ENCODE measurements at places on chromosomes 2 and 18. TPM values are rescaled to one million over a fixed set of nuclear protein-coding genes. Genes with fewer than 3 reads are reported as not detected.

ANKRD62 gene
- not detected for total RNA-seq

ERBB4 gene
- 0.17 TPM for total RNA-seq

NCKAP1 gene
- 106 TPM for total RNA-seq

CCDC178 gene
- under 0.01 TPM for total RNA-seq

- H3K27me3 ChIP-seq = no peaks in the 10 kb centered on the region
- H3K27ac ChIP-seq = no peak overlapping the region
- H3K4me1 ChIP-seq = no peaks in the 10 kb centered on the region
- H3K4me3 ChIP-seq = no peak overlapping the region
- no peaks in the 10 kb centered on the region for H3K36me3 ChIP-seq
- DNase-seq = no peak
Observed at GRCh38 chr2:64624862-64625261, 28.9 kb downstream of the SERTAD2 start.

DNA sequence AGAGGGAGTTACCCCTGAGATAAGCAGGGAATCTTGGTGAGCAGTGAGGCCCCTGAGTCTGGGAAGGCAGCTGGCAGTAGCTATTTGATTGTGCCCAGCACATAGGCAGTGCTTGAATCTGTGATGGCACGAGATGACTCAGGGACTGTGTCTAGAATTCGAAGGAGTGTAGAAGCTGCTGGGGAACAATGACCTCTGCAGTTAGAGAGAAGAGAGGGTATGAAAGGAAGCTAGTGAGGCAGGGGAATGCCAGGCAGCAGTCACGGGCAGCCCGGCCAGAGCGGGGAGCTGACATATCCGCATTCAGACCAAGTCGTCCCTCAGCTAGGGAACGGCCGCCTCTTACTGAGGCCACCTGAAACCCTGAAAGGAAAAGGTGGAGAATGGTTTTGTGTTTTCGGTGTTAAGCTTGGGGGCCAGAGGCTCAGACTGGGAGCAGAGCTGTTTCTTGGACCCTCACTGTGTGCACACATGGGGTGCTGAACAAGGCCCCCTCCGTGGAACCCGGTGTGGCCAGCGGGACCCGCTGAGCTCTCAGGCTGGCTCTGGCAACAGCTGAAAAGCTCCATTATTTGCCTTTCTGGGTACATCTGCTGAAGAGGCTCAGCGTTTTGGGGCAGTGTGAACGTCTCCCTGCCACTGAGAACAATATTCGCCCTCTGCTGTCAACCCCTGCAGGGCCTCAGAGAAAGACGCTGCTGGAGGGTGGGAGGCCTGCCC, 32.9 kb downstream of the ARHGEF4 start:
- H3K27me3 ChIP-seq = no peaks in the 10 kb centered on the region
- DNase-seq = peak; percentile 5
- H3K36me3 ChIP-seq = no peaks in the 10 kb centered on the region
- no peak overlapping the region for H3K27ac ChIP-seq

- peak overlapping the region; percentile 75 for H3K4me3 ChIP-seq
- peaks cover 38% of the 10 kb centered on the region for H3K4me1 ChIP-seq
- DNase-seq = peak; percentile 64
- H3K27me3 ChIP-seq = no peaks in the 10 kb centered on the region
Observed at GRCh38 chr2:112644155-112644932, 1.4 kb upstream of the SLC20A1 start.

- no peaks in the 10 kb centered on the region for H3K27me3 ChIP-seq
- no peak for DNase-seq
- H3K4me3 ChIP-seq = no peak overlapping the region
- no peaks in the 10 kb centered on the region for H3K4me1 ChIP-seq
- no peak overlapping the region for H3K27ac ChIP-seq
Observed at GRCh38 chr2:100577777-100578176, 15.0 kb downstream of the PDCL3 start.

DNA sequence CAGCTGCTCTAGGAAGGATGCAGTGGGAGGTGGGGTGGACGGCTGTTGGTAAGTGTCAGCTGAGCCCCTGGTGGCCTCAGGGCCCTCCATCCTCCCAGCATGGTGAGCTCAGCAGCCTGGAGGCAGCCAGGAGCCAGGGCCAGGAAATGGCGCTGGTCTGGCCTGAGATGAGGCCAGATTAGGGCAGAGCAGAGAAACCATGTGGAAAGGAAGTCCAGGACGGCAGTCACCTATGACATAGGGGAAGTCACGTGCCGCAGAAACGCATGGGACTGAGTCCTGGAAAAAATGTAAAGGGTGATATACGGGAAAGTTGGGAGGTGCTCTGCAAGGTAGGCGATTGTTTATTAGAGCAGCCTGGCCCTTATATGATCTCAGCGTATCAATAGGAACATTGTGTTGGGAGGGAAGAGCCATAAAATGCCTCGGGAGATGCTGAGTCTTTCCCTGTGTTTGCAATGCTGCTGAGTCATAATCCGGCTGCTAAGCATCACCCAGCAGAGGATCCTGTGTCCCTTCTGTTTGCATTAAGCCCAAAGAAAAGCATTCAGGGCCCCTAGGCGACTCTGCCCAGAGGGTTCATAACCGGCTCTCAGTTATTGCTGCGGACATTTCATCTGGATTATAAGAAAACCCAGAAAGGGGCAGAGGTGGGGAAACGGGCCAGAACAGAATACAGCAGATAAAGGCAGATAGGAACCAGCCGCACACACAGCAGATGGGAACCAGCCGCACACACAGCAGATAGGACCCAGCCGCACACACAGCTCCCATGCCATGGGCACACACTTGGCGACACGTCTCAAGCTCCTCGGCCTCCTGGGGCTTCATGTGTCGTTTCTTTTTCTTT, 30.3 kb upstream of the B3GNT7 start:
- no peak overlapping the region for H3K4me3 ChIP-seq
- no peak overlapping the region for H3K27ac ChIP-seq
- H3K4me1 ChIP-seq = no peaks in the 10 kb centered on the region
- H3K27me3 ChIP-seq = no peaks in the 10 kb centered on the region
- peaks cover 4% of the 10 kb centered on the region for H3K36me3 ChIP-seq

- no peaks in the 10 kb centered on the region for H3K27me3 ChIP-seq
- H3K36me3 ChIP-seq = no peaks in the 10 kb centered on the region
- peaks cover 5% of the 10 kb centered on the region for H3K4me1 ChIP-seq
- H3K27ac ChIP-seq = peak overlapping the region; percentile 9
- H3K4me3 ChIP-seq = no peak overlapping the region
Observed at GRCh38 chr2:133293544-133294353, 274.5 kb downstream of the NCKAP5 start.

GRCh38 chr2:150166313-150167051, 321.0 kb downstream of the RND3 start:
- H3K27me3 ChIP-seq = no peaks in the 10 kb centered on the region
- no peaks in the 10 kb centered on the region for H3K36me3 ChIP-seq
- DNase-seq = peak; percentile 40
- no peak overlapping the region for H3K4me3 ChIP-seq
- H3K27ac ChIP-seq = no peak overlapping the region
- peaks cover 9% of the 10 kb centered on the region for H3K4me1 ChIP-seq

GRCh38 chr2:237449193-237449881, 35.4 kb upstream of the COL6A3 start:
- H3K27ac ChIP-seq = no peak overlapping the region
- peak; percentile 40 for DNase-seq
- H3K36me3 ChIP-seq = no peaks in the 10 kb centered on the region
- no peaks in the 10 kb centered on the region for H3K27me3 ChIP-seq
- H3K4me3 ChIP-seq = no peak overlapping the region

- H3K27me3 ChIP-seq = peaks cover 2% of the 10 kb centered on the region
- H3K4me1 ChIP-seq = no peaks in the 10 kb centered on the region
- H3K27ac ChIP-seq = no peak overlapping the region
Observed at GRCh38 chr2:105244451-105244850, 2.9 kb downstream of the GPR45 start.

DNA sequence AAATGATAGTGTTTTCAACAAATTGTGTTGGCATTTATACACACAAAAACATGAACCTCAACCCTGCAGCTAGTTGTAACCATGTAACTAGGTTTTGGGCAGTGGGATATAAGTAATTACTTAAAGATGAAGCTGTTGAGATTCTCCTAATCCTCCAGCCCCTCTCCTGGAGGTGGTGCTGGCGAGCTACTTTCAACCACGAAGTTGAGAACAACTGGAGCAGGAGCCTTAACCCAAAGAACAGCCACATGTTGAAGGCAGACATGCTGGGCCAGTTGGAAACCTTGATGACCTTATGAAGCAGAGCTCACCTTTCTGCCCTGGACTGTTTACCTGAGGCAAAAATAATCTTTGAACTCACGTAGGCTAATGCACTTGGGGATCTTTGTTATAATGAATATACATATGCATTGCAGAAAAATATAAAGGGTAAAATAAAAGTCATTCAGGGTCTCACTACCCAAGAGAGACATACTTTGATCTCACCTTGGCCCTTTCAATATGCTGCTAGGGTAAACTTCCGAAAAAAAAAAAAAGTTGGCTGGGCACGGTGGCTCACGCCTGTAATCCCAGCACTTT, 89.6 kb upstream of the NPAS2 start:
- H3K4me1 ChIP-seq = peaks cover 9% of the 10 kb centered on the region
- no peaks in the 10 kb centered on the region for H3K27me3 ChIP-seq
- H3K4me3 ChIP-seq = no peak overlapping the region
- no peak overlapping the region for H3K27ac ChIP-seq
- peak; percentile 85 for DNase-seq

DNA sequence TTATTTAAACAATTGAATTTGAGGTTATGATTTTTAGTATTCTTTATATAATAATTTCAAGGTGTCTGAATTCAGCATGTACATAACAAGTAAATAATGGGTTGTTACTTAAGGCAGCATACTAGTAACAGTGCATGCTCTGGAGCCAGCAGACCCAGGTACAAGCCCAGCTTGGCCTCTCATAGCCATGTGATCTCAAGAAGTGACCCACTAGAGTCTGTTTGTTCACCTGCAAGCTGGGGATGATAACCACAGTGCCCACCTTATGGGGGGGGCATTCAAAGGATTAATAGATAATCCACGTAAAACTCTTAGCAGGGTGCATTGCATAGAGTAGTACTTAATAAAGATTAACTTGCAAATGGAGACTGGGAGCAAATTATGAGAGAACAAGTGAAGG, 163.6 kb downstream of the TRABD2A start:
- H3K27me3 ChIP-seq = no peaks in the 10 kb centered on the region
- H3K36me3 ChIP-seq = no peaks in the 10 kb centered on the region
- no peak overlapping the region for H3K4me3 ChIP-seq
- DNase-seq = no peak
- peaks cover 4% of the 10 kb centered on the region for H3K4me1 ChIP-seq

GRCh38 chr2:85706599-85707296, 12.6 kb downstream of the GNLY start:
- no peak for DNase-seq
- H3K4me3 ChIP-seq = no peak overlapping the region
- H3K36me3 ChIP-seq = no peaks in the 10 kb centered on the region
- no peaks in the 10 kb centered on the region for H3K27me3 ChIP-seq

- H3K36me3 ChIP-seq = no peaks in the 10 kb centered on the region
- H3K27me3 ChIP-seq = no peaks in the 10 kb centered on the region
- DNase-seq = no peak
- peaks cover 2% of the 10 kb centered on the region for H3K4me1 ChIP-seq
- H3K27ac ChIP-seq = no peak overlapping the region
- H3K4me3 ChIP-seq = no peak overlapping the region
Observed at GRCh38 chr18:35500113-35500512, 2.4 kb upstream of the INO80C start.

- H3K27me3 ChIP-seq = no peaks in the 10 kb centered on the region
- H3K4me3 ChIP-seq = no peak overlapping the region
- no peak overlapping the region for H3K27ac ChIP-seq
- no peak for DNase-seq
- H3K4me1 ChIP-seq = no peaks in the 10 kb centered on the region
Observed at GRCh38 chr2:176826356-176826755, 386.2 kb upstream of the HNRNPA3 start.

Data from fibroblast of lung (primary cell).